Stimulated activated CD8-positive, alpha-beta memory T cell treated with anti-CD3 and anti-CD28 coated beads, Interleukin-7, amount 100 ng/mL, for 1 hour (primary cell): ENCODE measurements at places on chromosomes 13 and 19.

- DNase-seq: no peak
Measured at GRCh38 chr19:16073481-16073880, 2.8 kb upstream of the TPM4 start.

DNA sequence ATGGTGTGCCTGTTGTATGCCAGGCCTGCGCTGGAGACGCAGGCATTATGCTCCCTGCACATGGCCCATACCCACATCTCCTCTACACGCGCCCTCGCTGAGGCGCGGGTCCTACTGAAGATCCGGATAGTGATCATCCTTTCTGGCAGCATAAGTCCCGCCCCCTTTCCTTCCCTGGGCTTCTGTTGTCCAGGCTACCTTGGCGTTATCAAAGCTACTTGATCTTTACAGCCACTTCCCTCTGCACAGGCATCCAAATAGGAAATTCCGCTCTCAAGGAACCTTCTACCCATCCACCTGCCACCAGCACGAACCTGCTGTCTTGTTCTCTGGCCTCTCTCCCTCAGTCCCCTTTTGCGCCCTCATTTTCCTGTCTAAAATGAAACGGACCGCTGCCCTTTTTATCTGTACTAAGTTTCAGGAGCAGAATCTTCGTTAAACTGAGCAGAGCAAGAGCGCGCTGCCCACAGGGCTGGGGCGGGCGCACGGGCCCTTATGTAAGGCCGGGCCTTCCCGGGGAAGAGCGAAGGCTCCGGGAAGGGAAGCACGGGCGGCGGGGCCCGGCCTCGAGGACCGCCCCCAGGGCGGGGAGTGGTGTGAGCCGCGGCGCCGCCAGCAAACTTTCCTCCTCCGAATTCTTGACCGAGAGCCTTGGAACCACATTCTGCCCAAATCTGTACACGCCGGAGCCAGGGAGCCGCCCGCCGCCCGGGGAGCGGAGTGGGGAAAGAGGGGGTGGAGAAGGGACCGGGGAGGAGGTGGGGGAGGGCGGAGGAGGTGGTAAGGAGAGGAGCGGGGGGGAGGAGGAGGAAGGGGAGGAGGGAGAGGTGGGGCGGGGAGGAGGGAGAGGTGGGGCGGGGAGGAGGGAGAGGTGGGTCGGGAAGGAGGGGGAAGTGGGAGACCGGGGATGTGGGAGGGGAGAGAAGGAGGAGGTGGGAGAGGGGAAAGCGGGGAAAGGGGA is 920 bp upstream of the UBE2L5 start:
- no peak for DNase-seq

GRCh38 chr13:61654481-61654880 is 238.8 kb upstream of the PCDH20 start:
- DNase-seq: no peak

- DNase-seq: no peak
Measured at GRCh38 chr19:38500450-38500849, 67.0 kb downstream of the RYR1 start.

DNA sequence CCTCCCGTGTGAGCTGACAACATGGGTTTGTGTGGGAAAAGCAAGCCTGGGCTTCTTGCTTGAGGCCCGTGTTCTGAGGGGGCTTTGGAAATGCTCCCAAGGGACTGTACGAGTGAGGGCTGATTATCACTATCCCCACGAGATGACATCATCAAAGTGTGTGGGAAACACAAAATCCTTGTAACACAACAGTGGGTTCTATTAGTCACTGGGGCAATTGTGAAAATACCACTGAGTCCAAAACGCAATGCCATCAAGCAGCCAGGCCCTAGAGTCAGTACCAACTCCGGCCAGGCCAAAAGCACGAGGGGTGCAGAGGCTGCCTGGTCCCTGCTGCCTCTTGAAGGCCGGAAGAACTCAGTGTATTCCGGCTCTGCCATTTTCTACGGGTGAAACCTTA is 29.6 kb downstream of the CAPS start:
- no peak for DNase-seq

DNA sequence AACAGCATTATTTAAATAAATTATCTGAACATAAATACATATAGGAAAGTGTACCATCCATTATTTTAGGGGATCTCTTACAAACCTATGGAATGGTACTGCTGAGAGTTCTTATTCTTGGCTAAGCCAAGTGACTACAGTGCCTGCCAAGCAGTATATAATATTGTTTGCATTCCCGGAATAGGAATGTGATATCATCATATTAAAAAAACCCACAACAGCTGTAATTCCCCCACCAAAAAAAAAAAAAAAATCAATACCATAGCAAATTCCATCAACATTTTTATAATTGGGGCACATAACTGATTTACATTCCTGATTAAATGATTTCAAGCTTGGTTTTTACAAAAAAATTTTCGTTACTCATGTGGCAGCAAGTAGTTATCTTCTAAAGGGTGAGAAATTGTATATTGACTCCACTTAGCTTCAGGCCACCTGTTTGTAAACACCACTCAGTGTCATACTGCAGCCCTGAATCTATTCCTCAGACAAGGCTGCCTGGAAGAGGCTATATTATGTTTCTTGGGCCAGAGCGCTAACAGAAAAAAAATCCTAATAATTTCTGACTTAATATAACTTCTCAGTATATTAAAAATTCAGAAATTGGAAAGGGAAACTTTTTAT is 278.1 kb downstream of the DNAJC15 start:
- DNase-seq: no peak

DNA sequence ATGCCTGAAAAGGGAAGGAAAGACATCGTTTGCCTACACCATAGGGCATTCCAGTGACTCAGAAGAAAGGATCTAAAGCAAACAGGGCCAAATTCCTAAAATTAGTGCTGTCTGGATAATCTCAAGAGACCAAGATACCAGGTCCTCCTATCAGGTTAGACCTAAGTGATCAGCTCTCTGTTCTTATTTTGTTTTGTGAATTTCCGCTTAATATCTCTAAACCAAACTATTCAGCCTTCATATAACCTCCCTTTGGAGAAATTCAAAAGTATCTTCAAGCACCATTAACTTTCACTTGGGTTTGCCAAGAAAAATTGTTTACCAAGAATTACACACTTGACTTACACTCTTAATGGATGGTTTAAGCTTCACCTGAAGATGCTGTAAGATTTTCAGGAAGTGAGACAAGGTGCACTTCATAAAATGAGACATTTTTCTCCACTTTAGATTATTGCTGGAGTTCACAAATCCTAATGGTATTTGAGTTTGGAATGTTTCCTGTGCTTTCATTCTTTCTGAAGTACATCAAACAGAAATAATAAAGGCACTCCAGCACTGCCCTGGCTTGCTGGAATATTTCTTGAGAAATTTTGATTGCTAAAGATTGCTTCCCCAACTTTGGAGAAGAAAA is 376.1 kb downstream of the LMO7 start:
- DNase-seq: no peak

DNA sequence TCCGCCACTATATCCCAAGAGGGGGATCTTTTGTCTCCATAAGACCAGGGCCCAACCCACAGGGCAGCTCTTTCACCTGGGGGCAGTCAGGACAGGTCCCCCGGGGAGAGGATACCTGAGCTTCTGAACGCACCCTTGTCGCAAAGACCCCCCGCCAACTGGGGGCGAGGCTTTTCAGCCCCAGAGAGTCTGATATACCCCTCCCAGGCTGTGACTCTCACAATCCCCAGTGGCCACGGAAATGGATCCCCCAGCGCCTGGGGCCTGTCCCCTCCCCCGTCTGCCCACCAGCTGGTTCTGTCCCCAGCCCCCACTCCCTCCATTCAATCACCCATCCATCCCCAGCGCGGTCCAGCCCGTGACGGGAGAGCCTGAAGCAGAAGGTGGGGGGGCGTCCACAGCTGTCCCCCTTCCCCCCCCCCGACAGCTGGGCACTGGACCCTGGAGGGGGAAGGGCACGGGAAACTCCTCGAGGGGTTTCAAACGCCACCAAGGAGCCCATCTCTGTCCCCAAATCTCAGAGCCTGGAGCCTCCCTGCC is 823 bp downstream of the DOCK6 start:
- DNase-seq: no peak

GRCh38 chr19:30812099-30812678 is 440.0 kb downstream of the ZNF536 start:
- no peak for DNase-seq

DNA sequence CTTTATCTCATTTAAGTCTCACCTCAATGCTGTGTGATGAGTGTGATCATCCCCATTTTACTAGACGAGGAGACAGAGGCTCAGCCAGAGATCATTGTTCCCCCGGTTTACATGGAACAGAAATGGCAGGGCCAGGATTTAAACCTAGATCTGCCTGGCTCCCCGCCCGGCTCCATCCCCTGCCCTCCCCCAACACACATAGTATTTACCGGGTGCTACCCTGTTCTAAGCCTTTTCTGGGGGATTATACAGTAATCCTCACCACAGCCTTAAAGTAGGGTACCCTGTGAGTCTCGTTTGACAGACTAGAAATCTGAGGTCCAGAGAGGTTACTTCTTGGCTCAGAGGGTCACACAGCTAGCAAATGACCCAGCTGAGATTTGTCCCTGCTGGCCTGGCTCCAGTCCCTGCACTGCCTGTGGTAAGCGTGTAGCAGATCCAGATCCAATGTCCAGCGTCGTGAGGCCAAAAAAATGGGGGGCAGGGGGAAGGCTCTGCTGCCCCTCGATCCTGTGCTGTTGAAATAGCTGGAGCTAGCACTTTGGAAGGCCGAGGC is 3.8 kb upstream of the KLC3 start:
- DNase-seq: no peak

DNA sequence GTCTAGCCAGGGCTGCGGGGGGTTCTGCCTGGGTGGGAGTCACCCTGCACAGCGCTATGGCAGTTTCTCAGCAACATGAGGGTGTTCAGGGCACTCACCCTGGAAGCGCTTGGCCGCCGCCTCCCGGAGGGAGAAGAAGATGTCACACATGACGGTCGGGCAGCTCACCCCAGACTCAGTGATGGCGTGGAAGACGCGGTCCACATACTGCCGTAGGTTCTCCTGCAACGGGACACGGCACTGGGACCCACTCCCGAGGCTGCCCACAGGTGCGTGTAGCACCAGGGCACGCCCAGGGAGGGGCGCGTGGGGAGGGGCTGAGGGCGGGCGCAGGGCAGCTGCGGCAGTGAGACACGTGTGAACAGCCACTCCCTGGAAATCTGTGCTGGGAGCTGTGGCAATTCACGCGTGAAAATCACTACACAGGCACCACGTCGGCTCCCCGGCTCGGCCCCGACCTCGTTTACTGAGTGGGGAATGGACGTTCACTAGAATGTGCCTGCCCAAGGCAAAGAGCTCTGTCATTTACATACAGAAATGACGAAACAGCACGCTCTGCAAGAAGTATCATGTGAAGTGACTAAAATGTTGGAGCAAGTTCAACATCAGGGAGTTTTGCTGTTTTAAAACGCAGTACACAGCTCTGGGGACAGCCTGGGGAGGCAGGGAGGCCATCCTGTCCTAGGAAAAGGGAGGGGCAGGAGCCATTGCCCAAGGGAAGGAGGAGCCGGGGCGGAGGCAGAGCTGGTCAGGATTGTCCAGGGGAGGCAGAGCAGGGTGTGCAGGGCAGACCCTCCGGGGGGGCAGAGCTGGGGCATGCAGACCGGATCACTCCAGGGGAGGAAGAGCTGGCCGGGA is 41.5 kb upstream of the C13orf46 start:
- DNase-seq: no peak

DNA sequence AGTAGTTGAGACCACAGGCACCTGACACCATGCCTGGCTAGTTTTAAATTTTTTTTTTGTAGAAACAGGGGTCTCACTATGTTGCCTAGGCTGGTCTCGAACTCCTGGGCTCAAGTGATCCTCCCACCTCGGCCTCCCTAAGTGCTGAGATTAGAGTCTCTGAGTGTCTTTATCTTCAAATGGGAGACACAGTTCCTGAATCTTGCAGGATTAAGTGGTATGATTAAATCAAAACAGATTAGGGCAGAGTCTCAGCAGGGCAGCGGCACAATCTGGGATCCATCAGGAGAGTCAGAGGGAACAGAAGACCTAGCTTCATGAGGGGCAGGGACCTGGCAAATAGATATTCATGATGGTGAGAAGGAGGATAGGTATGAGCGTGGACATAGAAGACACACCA is 953 bp downstream of the RLN3 start:
- no peak for DNase-seq

DNA sequence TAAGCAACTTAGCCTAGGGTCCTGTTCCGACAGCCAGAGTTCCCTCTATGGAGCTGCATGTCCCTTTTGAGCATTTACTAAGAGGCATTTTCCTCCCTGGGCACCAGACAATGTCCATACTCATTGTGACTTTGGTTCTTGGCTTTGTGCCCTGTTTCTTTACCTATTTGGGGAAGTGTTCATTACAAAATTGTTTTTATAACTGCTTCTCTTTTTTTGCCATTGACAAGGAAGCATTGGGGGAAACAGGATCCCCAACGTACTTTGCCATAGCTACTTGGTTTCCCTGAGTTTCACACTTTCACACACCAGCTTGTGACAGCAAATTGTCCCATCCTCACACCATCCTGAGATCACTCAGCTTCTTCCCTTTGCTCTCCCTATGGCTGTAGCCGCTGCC is 81.1 kb upstream of the SIAH3 start:
- no peak for DNase-seq

- no peak for DNase-seq
Measured at GRCh38 chr13:50912851-50913250, 3.3 kb downstream of the RNASEH2B start.

GRCh38 chr13:83929157-83929556 is 46.9 kb upstream of the SLITRK1 start:
- no peak for DNase-seq
